AG10803 (cell line): ENCODE measurements at places on chromosomes 12 and 14.

DNA sequence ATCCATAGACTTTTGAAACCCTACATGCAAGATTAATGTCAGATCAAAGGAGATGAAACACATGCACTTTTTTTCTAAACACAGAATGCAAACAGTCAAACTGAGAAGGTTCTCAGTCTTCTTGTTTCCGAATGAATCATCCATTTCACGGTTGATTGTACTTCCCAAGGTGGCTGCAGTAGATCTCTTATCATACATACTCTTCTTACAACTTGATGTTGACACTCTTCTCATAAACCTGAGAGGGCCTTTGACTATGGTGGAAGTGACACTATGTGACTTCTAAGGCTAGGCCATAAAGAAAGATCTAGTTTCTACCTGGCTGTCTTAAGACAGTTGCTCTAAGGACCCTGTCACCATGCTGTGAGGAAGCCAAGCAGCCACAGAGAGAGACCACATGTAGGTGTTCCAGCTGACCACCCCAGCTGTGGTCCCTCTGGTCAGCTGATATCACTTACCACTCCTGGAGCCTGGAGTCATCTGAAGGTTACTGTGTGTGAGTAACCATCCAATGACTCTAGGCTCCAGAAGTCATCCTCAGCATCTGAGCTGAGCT is 67.2 kb upstream of the HMGA2 start:
- no peak for DNase-seq

- no peak for DNase-seq
These were observed 20.5 kb downstream of the UBC start for GRCh38 chr12:124893792-124894516.

GRCh38 chr12:62800707-62801400 is 134.1 kb downstream of the PPM1H start:
- DNase-seq = peak; percentile 86

DNA sequence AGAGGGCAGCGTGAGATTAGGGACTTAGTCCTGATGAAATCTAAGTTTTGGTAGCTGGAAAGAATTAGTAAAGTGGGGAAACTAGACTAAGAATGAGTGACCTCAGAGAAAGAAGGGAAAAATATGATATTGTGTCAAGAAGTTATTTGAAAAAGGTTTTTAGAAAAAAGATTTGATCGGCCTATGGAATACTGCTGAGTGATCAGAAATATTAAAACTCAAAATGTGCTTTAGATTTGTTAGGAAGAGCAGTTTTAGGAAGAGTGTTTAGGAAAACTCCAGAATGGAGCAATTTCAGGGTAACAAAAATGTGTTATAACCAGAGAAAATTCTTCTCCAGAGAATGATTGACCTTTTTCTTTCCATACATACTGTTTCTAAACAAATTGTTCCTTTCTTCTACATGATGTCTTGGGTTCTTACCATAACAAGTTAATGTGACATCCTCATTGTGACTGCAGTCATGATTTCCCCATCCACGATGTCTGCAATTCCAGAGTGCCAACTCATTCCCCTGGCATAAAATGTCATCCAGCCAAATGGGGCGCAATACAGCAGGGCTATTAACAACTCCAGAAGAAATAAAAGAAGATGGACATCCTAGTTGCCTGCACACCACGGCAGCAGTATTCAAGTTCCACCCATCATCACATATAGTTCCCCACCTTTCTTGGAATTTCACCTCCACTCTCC is 11.8 kb downstream of the CD163L1 start:
- peak; percentile 58 for DNase-seq

DNA sequence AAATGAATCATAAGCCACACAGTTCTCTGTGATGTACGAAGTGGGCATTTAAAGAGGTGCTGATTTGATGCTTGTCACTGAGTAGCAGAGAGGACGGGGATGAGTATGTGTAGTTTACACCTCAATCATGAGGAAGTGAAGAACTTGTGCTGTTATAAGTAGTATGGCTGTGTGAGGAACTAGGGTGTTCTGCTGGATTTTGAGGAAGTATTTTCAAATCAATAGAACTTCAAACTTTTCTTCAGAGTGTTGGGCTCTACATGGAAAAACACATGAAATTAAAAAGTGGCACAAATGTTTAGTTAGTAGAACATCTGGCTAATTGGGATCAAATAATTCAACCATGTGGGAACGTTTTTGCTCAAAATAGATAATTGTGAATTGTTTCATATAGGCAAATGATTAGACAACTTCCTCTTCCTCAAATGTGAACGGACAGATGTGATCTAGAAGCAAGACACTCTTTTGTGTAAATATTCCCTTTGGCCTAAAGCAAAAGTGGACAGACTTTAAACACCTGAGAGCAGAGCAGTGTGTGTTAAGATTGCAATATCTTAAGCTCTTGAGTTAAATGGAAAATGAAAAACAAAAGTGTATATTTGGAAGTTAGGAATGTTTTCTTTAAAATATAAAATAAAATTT is 168.5 kb downstream of the NAV3 start:
- DNase-seq = no peak

GRCh38 chr14:49619730-49620129 is 696 bp downstream of the RPL36AL start:
- no peak for DNase-seq

GRCh38 chr12:69688471-69689427 is 10.4 kb downstream of the BEST3 start:
- DNase-seq = peak; percentile 94

DNA sequence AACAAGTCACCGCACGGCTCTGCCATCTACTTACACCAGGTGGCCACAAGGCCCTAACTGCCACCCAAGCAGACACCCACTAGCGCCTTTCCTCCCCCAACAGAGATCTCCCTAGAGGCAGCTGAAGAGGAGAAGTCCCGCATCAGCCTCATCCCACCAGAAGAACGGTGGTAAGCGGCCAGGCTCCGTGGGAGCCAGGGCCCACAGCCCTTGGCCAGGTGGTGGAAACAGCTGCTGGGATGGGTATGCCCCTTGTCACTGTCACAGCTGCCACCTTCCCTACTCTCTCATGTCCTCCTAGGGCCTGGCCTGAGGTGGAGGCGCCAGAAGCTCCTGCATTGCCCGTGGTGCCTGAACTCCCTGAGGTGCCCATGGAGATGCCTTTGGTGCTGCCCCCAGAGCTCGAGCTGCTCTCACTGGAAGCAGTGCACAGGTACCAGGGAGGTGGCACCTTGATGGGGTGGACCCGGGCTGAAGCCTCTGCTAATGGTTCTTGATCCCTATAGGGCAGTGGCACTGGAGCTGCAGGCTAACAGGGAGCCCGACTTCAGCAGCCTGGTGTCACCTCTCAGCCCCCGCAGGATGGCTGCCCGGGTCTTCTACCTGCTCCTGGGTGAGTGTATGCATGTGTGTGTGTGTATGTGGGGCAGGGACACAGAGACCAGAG is 7.5 kb downstream of the REC8 start:
- no peak for DNase-seq

GRCh38 chr14:38211255-38211735 is 3.6 kb downstream of the SSTR1 start:
- DNase-seq = no peak

DNA sequence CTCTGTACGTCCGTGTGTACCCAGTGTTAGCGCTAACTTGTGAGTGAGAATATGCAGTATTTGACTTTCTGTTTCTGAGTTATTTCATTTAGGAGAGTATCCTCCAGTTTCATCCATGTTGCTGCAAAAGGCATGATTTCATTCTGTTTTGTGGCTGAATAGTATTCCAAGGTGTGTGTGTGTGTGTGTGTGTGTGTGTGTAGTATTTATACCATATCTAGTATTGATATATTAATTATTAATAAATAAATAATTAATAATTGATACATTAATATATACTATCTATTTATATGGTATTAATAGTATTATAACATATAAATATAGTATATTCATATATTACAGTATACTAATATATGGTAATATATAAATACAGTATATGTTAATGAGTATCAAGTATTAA is 101.8 kb upstream of the CCND2 start:
- no peak for DNase-seq

- DNase-seq = no peak
These were observed 108.4 kb downstream of the MON2 start for GRCh38 chr12:62575036-62575435.

DNA sequence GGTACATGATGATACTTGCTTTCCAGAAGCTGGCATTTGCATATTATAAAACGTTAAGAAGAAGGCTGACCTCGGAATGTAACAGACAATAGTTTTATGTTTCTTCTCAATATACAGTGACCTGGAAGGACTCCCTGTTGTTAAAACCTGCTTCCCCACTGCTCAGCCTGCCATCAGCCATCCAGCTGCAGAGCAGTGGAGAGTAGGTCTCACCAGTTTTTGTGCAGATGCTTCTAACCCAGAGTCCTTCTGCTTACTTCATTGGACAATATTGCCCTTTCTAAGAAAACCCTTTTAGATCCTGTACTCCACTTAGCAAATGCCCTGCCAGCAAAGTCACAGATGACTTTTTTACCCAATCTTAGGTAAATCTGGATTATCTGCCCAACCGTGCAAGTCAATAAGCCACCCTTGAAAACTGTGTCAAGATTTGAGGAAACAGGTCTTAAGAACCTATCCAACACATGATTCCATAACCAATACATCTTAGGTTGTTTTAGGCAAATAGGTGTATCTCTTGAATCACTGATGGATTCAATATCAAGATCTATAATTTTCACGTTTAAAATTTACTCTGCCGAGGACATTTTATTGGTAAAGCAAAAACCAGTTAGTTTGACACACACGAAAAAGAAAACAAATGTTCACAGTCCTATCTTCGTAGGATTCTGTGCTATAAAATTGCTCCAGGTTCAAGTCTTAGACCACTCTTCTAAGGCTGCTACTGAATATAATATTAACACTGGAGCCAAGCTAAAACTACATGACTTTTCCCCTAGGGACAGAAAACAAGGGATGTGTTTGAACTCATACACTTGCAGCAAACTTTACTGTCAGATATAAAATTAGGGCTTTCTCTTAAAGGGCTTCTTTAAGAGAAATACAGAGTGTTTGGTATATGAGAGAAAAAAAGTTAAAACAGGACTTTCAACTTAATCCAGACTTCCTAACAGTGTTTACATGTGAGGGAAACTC is 5.7 kb downstream of the PHLDA1 start:
- peak; percentile 25 for DNase-seq

GRCh38 chr14:96285667-96286066 is 29.7 kb downstream of the BDKRB1 start:
- peak; percentile 55 for DNase-seq

DNA sequence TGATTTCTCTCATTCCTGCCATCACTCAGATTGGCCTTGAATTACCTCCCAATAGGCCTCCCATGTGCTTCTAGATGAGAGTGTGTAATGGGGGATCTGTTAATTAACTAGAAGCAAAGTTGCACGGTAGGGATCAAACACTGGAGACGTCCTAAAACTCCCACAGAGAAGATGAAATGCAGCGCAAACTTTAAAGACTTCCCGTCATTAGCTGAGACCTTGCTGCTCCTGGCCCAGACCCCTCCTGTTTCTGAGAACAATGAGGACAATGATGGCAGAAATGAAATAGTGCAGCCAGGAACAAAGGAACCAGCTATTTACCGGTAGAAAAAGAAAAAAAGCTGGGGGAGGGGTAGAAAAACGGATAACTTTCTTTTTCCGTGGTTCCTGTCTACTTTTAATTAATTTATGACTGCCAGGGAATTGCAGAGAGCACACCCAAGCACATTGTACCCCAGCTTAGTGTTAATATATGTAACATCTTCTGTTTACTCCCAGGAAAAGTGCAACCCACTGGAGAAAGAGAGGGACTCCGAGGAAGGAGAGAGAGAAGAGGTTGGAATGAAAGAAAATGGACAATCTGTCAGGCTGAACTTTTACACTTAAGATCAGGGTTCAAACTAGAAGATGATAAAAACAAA is 280.7 kb upstream of the SOX5 start:
- DNase-seq = no peak

DNA sequence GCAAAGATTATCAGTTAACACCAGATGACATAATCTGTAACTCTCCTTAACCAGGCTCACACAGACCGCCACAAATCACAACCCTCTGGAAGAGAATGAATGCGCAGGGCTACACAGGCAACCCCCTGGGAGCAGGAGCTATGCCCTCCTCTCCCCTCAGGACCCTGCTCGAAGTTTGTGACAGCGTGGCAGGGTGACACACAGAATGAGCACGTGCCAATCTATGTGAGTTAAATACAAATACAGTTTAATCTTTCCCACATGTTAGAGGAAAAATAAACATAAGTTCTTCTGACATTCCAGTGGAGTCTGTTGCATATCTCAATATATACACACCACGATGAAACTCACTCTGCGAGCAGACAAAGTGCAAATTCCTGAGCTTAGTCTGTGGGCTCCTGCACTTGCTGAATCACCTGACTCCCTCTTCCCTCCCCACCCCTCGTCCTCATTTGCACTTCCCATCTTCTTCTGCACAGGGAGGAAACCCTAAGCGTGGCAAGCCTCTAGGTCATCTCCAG is 37.6 kb downstream of the BCAT1 start:
- DNase-seq = peak; percentile 86

DNA sequence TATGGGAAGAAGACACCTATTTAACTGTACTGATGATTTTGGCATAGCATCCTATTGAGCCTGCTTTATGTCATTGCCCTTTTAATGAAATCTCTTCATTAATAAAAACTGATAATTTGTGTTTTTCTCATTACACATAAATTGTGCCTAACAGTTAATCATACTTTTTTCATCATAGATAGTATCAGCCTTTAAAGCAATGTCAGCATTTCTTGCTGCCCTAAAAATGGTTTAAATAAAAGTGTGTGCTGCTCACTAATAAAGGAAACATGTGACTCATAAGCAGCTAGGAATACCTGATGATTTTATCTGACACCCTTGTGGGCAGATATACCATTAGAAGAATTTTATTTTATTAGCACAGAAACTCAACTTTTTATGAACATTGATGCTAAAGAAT is 26.7 kb downstream of the TBK1 start:
- DNase-seq = no peak

- DNase-seq = no peak
These were observed 6.4 kb downstream of the AVPR1A start for GRCh38 chr12:63144556-63144955.

GRCh38 chr12:8156845-8157244 is at the start of gene ZNF705A:
Gene ZNF705A (plus strand): TSS chr12:8157015. CDS start chr12:8172626, 15,611 bp downstream.
- peak; percentile 51 for DNase-seq

DNA sequence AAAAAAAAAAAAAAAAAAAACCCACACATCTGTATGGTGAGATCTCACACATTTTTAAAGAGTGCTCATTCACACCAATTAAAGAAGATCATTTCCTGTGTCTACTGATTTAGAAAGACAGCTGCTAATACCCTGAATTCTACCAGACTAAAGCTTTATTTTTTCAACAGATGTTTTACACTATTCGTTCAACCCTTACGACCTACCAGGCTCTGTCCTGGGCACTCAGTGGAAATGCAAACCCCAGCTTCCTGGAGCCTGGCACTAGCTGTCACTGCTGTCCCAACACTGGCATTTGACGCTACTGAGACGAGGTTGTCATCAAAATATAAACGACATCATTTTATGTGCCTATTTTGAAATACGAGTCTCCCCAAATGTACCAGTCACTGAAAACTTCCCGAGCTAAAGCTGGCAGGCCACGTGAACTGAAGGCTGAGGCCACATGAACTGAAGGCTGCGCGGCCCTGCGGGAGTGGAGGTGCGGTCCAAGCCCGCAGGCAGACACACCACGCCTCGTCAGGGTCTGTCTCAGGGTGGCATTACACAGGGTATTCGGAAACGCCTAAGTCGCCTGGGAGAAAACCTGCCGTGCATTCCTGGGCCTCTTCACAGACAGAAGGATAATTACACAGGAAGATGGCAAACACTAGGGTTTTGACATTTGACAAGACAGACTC is 27.2 kb downstream of the SLC15A4 start:
- DNase-seq = no peak

GRCh38 chr12:111111681-111112080 is 191.3 kb upstream of the MYL2 start:
- DNase-seq = no peak
